NK-92 treated with Interleukin-12 subunit alpha and Interleukin-12 subunit beta, amount 100 ng/mL, for 24 hours (cell line): ENCODE measurements at places on chromosomes 6 and 20.

- no peak for DNase-seq
Observed at GRCh38 chr6:80517525-80517924, 411.1 kb downstream of the BCKDHB start.

DNA sequence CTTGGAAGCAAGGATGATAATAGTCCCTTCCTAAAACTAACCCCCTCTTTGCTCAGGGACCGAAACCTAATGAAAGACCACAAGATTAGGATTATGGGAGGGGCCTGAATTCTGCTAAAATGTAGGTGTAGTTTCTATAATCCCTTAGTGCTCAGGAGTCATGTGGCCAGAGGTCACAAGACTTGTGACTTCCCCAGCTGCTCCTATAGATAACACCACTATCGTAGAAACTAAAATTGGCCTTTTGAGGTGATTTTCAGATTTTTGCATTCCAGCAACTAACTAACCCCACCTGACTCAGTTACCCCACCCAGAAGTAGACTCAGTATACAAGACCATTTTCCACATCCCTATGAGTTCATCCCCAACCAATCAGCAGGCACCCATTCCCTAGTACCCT is 42.1 kb downstream of the MDN1 start:
- DNase-seq, result no peak

DNA sequence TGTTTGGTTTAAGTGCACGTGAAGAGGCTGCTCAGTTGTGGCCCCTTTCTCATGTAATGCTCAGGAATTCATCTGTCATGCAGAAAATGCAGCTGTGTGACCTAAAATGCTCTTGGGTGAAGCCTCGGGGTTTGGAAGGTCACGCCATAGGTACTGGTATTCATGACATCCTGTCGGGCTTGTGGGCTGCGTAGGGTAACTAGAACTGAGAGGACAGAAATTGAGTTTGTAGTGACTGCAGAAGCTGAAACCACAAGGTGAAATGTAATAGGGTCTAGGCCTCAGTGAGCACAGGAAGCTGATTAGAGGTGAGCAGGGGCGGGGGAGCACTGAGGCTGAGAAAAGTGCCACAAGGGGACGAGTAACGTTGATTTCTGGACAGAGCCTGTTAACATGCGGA is 128.8 kb downstream of the SOBP start:
- DNase-seq, result peak; percentile 61

GRCh38 chr6:68087399-68088133 is 547.5 kb upstream of the ADGRB3 start:
- DNase-seq, result no peak

DNA sequence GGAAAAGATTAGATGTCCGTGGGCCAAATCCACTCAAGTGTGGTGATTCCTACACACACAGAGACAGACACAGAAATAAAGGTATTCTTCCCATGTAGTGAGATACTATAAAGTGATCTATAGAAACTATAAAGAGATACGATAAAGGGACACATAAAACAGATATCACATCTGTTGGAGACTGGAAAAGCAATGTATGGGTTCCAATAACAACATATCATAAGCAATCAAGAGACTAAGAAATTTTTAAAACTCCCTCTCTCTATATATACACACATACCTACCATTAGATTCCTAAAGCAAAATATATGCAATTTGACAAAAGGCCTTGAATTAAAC is 5.2 kb downstream of the PPP1R10 start:
- no peak for DNase-seq

- DNase-seq, result no peak
Observed at GRCh38 chr6:98657764-98658163, 176.6 kb upstream of the POU3F2 start.

GRCh38 chr6:165034271-165034741 is 275.1 kb downstream of the C6orf118 start:
- no peak for DNase-seq

DNA sequence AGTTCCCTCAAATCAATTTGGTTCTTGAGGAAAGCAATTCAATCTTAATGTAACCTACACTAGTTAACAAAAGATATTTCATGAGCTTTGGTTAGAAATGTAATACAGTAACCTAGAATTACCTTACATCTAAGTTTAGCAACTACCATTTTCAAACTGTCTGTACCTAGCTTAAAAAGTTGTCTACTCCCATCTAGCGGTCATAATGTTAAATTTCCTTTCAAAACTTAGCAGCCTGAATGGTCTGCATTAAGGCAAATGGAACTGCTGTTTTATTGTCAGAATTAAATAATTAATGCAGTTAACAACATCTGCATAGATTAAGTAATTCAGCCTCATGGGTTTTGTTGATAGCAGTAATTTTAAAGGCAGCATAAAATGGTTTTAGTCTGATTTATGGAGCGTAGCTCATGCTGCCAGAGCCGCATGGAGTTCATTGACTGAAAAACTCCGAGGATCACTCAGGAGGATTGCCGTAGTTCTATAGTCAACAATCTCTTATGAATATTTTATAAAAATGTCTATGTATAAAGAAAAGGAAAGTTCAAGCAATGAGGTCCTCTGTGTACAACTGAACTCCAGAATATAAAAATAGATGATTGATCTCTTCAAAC is 485.4 kb upstream of the MANEA start:
- no peak for DNase-seq

DNA sequence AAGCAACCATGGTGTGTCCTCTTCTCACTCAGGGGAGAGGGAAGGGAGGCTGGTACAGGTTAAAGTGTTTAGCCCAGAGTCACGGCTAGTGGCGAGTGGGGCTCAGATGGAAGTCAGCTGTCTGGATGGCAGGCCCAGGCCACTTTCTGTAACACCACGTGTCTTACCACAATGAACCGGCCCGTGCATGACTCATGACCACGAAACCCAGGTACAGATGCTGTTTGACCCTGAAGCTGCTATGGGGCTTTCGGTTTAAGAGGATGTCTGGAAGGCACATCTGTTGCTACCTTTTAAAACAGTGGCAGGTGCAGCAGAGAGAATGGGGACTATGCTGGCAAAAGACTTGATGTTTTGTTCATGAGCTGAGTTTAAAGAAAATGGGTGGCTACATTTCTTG is 36.5 kb upstream of the MPC1 start:
- DNase-seq, result peak; percentile 78

GRCh38 chr20:19121463-19121862 is 91.0 kb upstream of the SLC24A3 start:
- DNase-seq, result no peak

DNA sequence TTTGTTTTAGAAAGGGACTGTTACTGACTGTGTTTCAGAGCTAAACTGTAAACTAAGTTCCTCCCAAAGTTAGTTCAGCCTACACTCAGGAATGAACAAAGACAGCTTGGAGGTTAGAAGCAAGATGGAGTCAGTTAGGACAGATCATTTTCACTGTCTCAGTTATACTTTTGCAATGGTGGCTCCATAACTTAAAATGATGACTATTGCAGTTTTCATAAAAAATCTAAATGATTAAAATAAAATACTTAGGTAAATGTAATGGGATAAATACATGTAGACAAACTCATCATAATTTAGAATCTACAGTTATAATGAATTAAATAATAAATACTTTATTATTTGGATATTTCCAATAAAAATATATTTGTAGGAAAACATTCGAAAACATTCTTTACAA is 590.6 kb downstream of the EPHA7 start:
- DNase-seq, result no peak

GRCh38 chr6:13273931-13274706 is 54.2 kb downstream of the TBC1D7 start:
- DNase-seq, result no peak

GRCh38 chr20:34703424-34704176 is 544 bp upstream of the TP53INP2 start:
- DNase-seq, result no peak

DNA sequence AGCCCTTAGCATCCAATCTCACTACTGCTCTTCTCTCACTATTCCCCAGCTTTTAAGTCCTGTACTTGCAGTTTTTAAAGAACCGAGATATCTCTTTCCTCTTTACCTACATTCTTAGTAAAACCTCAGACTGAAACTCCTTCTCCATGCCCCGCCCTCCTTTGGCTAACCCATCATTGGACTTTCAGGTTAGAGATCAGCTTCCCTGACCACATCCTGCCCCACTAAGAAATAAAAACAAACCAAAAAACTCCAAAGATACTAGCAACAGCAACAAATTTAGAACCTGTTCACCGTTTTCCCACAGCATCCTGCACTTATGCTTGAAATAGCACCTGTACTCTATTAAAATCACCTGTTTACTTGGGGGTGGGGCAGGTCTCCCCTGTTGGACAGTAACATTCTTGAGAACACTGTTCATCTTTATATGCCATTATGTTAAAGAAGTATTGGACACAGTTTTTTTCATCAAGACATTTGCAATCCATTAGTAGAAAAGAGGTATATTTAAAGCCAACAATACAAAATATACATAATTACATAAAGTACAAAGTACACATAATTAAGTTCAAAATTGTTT is 16.3 kb upstream of the SMAP1 start:
- peak; percentile 37 for DNase-seq

GRCh38 chr6:31171931-31172905 is 1.7 kb upstream of the POU5F1 start:
- DNase-seq, result no peak

- DNase-seq, result no peak
Observed at GRCh38 chr20:33878583-33878982, 67.4 kb downstream of the CHMP4B start.

- DNase-seq, result no peak
Observed at GRCh38 chr20:52443874-52444273, 252.3 kb upstream of the ZFP64 start.

DNA sequence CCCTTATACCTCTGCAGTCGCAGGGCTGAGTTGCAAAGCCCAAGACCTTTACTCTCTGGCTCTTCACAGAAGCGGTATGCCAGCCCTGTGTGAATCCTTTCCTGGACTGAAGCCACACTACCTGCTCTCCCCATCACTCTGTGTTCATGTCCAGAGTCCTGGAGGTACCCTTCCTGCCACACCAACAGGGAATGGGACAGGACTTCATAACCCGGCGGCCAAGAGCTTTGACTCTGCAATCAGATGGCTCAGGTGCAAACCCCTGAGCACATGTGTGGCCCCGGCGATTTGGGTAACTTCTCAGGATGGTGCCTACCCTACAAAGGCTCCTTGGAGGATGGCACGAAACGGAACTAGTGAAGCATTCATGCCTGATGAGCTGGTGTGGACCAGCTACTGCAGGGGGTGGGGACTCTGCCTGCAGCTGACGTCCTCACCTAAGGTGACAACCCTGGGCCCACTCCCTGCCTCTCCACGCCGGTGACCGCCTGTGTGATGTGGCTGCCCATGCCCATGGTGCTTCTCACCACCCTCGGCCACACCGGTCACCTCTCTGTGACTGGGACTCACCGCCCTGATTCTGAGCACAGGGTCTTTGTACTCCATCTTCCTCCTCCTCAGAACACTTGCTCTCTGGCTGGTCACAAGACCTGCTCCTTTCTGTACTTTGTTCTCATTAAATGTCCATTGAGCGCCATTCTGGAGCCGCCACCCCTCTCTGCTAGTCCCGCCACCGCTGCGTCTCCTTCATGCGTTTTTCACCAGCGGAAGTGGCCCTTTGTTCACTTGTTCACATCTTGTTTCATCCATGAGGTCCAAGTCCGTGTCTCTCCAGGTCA is 116.7 kb downstream of the SULF2 start:
- no peak for DNase-seq

DNA sequence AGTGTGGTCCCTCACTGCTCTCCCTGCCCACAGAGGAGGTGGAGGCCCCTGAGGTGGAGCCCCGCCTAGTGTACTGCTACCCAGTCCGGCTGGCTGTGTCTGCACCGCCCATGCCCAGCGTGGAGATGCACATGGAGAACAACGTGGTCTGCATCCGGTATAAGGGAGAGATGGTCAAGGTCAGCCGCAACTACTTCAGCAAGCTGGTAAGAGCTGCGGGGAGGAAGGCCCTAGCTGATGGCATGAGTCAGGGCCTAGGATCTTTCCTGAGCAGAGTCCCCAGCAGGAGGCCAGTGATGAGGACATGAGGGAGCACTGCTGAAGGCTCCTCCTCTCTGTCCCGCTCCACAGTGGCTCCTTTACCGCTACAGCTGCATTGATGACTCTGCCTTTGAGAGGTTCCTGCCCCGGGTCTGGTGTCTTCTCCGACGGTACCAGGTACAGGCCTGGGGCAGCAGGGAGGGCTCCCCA is 11.2 kb downstream of the PCIF1 start:
- DNase-seq, result peak; percentile 73

DNA sequence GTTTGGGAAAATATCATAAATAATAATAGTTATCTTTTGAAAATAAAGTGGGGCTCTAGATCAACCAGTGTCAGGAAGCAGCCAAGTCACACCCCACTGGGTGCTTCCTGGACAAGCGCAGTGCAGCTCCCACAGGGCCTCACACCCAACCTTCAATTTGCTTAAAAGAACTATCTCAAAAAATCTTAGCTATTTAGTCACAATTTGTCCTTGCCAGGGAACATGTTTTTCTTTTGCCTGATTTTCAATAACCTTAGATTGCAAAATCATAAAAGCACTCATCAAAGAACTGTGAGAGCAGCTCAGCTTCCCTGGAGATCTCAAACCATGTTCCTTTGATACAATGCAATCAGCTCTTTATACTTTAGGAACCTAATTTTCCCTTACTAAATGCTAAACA is 1.6 kb upstream of the NCOA7 start:
- DNase-seq, result no peak

- no peak for DNase-seq
Observed at GRCh38 chr6:2175825-2176224, 69.6 kb downstream of the GMDS start.

- DNase-seq, result no peak
Observed at GRCh38 chr20:22974354-22974753, 60.8 kb upstream of the SSTR4 start.

GRCh38 chr6:47134476-47135189 is 92.5 kb upstream of the ADGRF1 start:
- no peak for DNase-seq

- DNase-seq, result no peak
Observed at GRCh38 chr20:33279261-33279910, 3.6 kb upstream of the BPIFB1 start.

- no peak for DNase-seq
Observed at GRCh38 chr6:35757456-35758123, 18.8 kb upstream of the CLPSL2 start.

GRCh38 chr6:111642463-111643158 is 36.9 kb upstream of the TRAF3IP2 start:
- no peak for DNase-seq

DNA sequence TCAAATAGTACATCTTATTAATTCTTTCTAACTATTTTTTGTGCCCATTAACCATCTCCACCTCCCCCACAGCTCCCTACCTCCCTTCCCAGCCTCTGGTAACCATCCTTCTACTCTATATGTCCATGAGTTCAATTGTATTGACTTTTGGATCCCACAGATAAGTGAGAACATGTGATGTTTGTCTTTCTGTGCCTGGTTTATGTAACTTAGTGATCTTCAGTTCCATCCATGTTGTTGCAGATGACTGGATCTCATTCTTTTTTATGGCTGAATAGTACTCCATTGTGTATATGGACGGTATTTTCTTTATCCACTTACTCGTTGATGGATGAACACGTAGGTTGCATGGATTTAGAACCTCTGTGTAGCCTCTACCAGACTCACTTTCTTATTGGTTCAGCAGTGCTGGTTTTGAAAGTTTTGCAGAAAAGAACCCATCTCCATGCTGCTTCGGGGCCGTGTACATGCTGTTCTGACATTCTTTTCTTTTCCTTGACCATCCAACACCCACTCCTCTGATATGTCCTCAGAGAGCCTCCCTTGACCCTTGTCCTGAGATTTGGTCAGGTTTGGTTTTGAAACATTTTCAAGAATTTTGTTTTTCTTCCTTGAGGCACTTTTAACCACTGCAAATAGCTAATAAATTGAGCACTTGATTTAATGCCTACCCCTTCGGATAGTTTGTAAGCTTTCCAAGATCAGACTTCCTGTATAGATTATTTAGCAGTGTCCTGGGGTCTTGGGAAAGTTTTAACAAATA is 231.2 kb upstream of the ZFP64 start:
- no peak for DNase-seq

GRCh38 chr6:162736961-162737360 is 9.2 kb downstream of the PACRG start:
- DNase-seq, result no peak
